ENCODE measurements at places on chromosomes 4 and X.

GRCh38 chr4:109969087-109969486 lies 56.4 kb downstream of the EGF start:
- H3K27me3 ChIP-seq = peaks cover 3% of the 10 kb centered on the region
- no peak overlapping the region for H3K27ac ChIP-seq
- H3K4me1 ChIP-seq = no peaks in the 10 kb centered on the region
- H3K36me3 ChIP-seq = no peaks in the 10 kb centered on the region
- no peak for DNase-seq

DNA sequence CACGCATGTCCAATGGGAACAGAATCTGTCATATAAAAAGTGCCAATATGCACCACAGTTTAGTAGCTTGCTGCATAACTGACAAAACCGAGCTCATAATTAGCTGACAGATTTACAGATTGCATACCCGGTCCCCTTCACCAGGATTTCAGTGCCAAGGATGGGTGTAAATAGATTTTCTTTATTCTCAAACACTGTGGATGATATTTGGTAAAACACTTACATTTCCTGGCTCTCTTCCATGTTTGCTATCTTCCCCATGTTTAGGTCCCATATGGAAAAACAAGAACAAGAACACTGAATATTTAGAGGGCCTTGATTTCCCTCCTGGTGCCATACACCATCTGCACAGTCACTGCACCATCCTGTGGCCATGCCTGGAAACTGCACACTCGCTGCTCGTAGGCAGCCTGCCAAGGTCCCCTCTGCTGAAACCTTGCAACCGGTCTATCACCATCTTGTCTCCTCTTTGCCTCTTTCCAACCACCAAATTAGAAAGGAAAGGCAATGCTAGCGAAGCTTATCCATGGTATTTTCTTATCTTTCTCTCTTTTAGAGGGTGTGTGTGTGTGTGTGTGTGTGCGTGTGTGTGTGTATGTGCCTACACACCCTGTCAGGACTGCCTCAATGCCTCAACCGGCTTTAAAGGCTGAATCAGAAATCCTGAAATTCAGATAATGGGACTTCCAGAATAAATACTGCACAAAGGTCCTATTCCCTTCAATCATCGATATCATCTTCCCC lies 124.2 kb upstream of the MBNL3 start:
- H3K4me1 ChIP-seq = no peaks in the 10 kb centered on the region
- H3K4me3 ChIP-seq = no peak overlapping the region
- no peaks in the 10 kb centered on the region for H3K27me3 ChIP-seq
- no peak overlapping the region for H3K27ac ChIP-seq

DNA sequence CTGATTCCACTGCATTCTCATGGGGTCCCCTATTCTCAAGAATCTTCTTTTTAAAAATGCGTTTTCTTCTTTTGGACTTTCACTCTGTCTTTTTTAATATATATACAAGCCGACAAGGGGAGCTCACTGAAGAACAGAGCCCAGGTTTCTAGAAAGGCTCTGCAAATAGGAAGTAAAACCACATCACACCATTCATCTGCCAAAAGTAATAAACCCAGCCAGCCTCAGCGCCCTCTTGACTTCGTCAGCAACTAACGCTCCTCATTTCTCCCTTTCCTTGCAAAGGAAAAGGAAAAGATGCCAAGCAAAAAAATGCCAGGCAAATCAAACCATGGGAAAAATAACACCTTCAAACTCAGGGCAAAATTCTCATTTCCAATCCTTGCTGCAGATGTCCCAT lies 136.4 kb downstream of the HHIP start:
- H3K36me3 ChIP-seq = no peaks in the 10 kb centered on the region
- H3K27me3 ChIP-seq = no peaks in the 10 kb centered on the region
- no peak overlapping the region for H3K27ac ChIP-seq

- no peak overlapping the region for H3K27ac ChIP-seq
- H3K4me1 ChIP-seq = no peaks in the 10 kb centered on the region
- no peaks in the 10 kb centered on the region for H3K27me3 ChIP-seq
- DNase-seq = peak; percentile 85
Measured at GRCh38 chr4:34187056-34187455, 2057.3 kb downstream of the ARAP2 start.

DNA sequence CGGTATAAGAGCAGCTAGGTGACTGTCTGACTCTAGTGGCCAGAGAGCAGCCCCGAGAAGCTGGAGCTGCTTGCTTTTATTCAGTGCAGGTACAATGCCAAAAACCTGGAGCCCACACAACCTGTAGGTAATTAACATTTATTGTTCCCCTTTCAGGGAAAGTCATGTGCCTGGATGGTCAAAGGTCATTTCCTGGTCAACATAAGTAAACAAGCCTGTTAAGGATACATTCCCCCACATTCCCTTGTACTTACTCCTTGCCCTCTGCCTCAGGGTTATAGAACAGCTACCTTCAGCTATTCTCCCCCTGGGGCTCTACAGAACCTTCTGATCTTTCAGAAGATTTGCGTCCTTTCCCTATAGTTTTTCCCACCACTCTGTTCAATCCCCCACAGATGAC lies 253.4 kb downstream of the TMA16 start:
- H3K4me1 ChIP-seq = no peaks in the 10 kb centered on the region
- no peak overlapping the region for H3K4me3 ChIP-seq
- no peak for DNase-seq

All from lung (tissue), 17 donors.